Activated CD4-positive, CD25-positive, alpha-beta regulatory T cell treated with anti-CD3 and anti-CD28 coated beads, Interleukin-2, amount 50 U/mL, for 16 hours (primary cell): ENCODE measurements at places on chromosomes 5 and 9.

- no peak for DNase-seq
Observed at GRCh38 chr5:177107159-177107558, 20.4 kb downstream of the FGFR4 start.

GRCh38 chr9:131302244-131303075 lies 12.9 kb downstream of the PLPP7 start:
- DNase-seq = no peak

DNA sequence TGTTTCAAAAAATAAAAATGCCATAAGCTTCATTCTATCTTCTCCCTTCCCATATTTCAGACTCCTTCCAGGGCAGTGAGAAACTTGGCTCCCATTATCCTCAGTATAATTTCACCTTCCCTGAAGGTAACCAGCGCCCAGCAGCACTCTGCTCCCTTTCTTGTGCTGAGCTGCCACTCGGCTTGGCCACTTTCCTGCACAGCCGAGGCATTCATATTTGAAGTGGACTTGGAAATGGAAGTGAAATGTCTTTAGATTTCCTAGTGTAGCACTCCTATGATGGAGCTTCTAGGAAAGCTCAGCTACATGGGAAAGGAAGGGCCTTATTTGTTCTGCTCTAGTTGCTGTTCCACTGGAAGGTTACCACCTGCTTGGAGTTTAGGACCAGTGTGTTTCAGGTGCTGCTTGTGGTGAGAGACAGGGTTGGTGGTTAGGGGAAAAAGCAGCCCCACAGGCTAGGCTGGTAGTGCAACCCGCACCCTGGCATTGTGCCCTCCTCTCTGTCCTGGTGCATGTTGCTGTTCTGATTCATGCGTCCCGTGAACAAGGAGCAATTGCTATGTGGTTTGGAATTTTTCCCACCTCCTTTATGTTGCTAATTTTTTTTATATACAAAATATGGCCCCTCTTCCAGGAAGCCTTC lies 53.8 kb downstream of the RAD23B start:
- no peak for DNase-seq

DNA sequence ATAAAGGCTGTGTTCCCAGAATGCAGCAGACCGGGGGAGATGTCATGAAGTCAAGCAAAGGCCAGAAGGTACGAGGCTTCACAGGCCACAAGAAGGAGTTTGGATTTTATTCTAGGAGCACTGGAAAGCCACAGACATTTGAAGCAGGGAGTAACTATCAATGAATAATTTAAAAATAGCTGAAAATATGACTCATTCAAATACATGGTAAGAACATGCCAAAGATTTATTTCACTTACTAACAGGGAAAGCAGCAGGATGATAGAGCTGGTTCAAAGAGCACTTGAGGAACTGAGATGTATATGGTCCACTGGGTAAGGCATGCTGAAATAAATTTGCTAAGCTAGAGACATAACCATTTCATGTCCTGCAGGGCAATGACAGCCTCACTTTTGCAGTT lies 53.2 kb downstream of the MSX2 start:
- no peak for DNase-seq

DNA sequence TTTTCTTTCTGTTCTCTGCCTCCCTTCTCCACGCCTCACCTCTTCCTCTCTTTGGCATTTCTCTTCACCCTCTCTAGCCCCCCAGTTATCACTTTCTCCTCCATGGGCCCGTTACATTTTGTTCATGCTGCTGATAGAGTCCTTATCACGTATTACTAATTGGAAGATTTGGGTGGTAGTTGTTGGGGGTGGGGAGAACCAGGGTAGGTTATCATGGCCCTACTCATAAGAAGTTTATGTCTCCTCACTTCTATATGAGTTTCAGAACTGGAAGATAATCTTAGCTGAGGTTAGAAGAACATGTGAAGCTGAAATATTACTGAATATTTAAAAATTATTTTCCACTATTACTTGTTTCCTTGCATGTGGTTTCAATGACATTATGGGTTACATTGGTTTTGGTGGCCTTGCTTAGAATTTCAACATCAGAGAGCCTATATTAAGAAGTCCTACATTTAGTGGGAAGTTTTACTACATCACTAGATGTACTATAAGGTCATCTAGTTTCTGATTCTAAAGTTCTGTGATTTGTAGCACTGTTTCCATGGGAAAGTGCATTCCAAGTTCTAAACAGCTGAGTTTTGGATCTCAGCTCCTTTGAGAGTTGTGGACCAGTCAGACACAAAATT lies 36.8 kb downstream of the PIP5K1B start:
- DNase-seq = no peak
